Ovary (tissue), 10 donors: ENCODE measurements at places on chromosomes 5 and 9.

- DNase-seq = no peak
Observed at GRCh38 chr9:83999141-83999918, 18.7 kb downstream of the RMI1 start.

DNA sequence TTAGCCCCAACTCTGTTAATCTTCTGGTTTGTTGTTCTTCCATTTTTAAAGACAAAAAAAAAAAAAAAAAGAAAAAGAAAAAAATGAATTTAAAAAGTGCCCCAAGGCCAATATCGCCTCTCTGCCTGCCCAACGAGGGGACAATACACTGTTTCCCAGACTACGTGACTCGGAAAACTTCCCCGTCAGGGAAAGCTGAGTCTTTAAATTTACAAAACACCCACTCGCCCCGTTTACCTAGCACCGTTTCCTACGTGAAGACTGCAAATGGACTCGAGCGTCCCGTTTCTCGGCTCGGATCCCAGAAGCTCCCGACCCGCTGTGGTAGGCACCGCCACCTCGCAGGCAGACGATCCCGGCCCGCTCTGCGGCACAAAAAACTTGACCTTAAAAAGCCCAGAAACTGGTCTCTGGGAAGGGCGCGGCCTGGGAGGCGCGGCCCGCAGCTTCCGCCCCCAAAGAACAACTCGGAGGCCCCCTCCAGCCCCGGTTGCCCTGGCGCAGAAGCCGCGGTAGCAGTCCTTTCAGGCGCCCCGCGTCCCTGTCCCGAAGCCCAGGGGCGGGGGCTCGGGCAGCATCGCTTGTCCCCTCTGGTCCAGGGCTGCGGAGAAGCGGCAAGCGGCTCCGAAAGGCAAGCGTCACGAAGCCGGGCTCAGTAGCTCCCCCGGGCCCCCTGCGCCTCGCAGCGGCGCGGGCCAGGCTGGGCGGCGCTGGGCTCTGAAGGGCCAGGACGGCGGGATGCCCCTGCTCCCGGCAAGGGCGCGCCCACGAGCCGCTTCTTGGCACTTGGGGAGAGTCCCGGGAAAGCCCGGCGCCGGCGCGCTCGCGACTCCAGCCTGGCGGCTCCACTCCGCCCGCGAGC is at the start of gene GCNT4:
Gene GCNT4 (minus strand): TSS at position 367 of the 862 bp plus-strand sequence. CDS start 22,521 bp downstream, outside the sequence.
- peak; percentile 53 for DNase-seq

DNA sequence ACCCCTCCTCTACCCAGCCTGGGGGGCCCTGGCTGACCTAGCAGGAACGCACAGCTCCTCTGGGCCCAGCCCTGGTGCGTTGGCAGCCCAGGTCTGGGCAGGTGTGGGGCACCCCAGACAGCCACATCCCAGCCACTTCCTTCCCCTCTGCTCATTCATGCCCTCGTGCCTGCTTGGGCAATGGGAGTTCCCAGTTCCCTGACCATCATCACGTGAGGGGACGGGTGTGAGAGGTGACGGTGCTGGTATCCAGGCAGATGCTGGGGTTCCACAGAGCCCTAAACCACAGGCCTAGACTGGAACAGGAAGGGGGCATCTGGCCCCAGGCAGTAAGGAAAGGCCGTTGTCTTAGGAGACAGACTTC is 8.4 kb downstream of the RALGDS start:
- DNase-seq = no peak

GRCh38 chr9:36074055-36074454 is 37.3 kb downstream of the RECK start:
- no peak for DNase-seq

GRCh38 chr9:116987721-116988485 is 300.8 kb downstream of the TRIM32 start:
- no peak for DNase-seq

DNA sequence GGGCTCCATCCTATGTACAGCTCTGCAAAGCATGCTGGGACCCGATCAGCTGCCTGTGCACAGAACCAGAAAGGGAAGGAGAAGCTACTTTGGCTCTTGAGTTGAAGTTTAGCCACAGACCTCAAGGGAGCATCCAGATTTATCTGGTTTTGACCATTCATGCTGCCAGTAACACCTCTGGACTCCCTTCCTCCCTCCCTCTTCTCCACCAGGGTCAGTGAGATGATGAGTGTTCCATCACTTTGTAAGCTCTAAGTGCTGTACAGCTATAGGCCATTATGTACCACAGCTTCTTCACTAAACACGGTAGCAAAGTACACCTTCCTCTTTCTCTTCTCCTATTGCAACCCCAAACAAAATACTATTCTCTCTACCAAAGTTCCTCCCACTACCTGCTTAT is 77.9 kb downstream of the GLIS3 start:
- DNase-seq = no peak

GRCh38 chr9:30235068-30235467 is 2149.4 kb upstream of the ACO1 start:
- DNase-seq = no peak

- DNase-seq = no peak
Observed at GRCh38 chr5:76527685-76528161, 95.5 kb downstream of the F2RL2 start.

- DNase-seq = no peak
Observed at GRCh38 chr5:124878583-124879342, 132.3 kb upstream of the ZNF608 start.

GRCh38 chr5:131299465-131299864 is 35.6 kb downstream of the CDC42SE2 start:
- DNase-seq = no peak

DNA sequence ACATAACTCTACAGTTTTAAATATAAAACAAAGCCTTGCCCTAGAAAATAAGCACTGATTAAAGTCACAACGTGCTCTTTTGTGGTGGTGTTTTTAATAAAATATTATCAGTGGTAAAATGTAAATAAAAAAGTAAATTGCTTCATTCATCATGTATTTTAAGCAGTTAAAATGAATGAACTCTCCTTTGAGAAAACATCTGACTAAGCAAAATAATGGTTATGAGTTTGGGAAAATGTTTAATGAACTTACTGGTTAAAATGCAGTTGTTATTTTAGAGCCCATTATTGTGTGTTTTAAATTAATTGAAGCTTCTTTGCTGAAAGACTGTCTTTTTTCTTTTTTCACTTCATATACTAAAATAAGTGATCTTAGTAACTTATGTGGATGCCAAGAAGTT is 1007.5 kb upstream of the ARRDC3 start:
- no peak for DNase-seq

- DNase-seq = peak; percentile 80
Observed at GRCh38 chr5:150412319-150413175, at the start of gene CD74. Gene CD74, minus strand, starts transcription at chr5:150412910. Its CDS starts 161 bp downstream, at chr5:150412749.

- no peak for DNase-seq
Observed at GRCh38 chr5:168608386-168608785, 29.2 kb upstream of the PANK3 start.

DNA sequence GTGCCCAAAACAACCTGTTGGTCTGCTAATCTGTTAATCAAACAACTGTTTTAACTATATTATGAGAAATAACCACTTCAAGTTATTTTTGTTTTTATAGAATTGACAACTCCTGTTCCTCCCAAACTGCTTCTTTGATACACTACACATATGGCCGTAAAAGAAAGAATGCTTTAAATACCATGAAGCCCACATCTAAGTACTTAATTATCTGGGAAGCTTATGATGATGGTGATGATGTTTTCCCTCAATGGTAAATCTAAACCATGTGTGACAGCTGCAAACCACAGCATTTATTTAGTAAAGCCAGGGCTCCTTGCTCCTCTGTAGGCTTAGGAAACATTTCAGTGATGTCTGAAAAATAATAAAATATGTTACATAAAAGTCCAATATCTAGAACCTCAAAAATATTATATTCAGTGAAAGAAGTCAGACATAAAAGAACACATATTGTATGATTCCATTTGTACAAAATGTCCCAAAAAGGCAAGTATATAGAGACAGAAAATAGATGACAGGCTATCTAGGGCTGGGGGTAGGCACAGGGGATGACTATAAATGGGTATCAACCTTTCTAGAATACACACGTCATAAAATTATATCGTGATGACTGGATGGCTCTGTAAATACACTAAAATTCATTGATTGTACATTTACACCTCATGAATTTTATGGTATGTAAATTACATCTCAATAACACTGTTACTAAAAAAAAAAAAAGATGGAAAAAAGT is 154.1 kb downstream of the EFNA5 start:
- no peak for DNase-seq

DNA sequence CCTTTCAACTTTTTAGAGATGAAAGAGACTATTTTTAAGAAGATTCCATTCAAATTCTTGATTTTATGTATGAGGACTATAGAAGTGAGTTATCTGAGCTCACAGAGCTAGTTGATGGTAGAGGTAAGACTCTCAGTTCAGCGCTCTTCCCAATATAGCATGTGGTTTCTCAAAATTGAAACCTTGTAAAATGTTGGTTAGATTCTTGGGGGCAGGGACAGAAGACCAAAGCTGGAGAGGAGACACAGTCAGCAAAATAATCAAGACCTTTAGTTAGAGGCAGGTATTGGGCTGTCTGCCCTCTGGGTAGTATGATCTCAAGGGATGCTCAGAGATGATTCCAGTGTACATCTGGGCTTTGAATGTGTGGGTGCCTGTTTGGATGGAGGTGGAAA is 246.4 kb downstream of the SH3GL2 start:
- DNase-seq = no peak

- no peak for DNase-seq
Observed at GRCh38 chr9:113585085-113585442, 121.5 kb downstream of the RGS3 start.

GRCh38 chr5:35083150-35083549 is 35.4 kb upstream of the AGXT2 start:
- DNase-seq = no peak

- no peak for DNase-seq
Observed at GRCh38 chr5:2562036-2562435, 189.4 kb downstream of the IRX2 start.

DNA sequence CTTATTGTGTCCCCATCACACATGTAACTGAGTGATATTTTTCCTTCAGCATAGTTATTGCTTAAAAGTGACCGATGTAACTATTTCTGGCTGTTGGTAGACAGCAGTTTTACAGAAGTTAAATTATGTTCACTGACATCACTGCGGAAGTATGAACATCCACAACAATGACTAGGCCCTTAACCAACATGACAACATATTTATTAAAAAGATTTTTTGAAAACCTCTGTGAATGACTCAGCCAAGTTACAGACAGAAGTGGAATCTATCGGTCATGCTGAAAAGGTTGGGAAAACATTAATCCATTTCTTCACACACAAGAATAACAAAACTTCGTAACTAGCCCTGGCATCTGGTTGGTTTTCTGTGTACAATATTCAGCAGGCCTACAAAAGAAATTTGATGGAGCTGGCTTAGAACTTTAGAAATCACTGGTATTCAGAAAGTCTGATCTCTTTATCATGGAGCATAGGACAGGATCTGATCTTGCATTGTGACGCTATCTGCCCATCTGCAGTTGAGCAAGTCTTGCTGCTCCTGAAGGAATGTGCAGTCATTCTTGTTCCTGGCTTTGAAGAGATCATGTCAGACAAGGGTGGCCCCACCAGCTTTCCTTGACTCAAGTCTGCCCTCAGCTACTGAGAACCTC is 6.5 kb downstream of the GLIS3 start:
- no peak for DNase-seq

GRCh38 chr9:37650873-37651768 is at the start of gene FRMPD1:
Gene FRMPD1, plus strand, starts transcription at chr9:37650954. Its CDS starts 41,688 bp downstream, at chr9:37692642.
- DNase-seq = peak; percentile 26

- DNase-seq = no peak
Observed at GRCh38 chr5:43034591-43034968, 5.5 kb downstream of the ANXA2R start.

DNA sequence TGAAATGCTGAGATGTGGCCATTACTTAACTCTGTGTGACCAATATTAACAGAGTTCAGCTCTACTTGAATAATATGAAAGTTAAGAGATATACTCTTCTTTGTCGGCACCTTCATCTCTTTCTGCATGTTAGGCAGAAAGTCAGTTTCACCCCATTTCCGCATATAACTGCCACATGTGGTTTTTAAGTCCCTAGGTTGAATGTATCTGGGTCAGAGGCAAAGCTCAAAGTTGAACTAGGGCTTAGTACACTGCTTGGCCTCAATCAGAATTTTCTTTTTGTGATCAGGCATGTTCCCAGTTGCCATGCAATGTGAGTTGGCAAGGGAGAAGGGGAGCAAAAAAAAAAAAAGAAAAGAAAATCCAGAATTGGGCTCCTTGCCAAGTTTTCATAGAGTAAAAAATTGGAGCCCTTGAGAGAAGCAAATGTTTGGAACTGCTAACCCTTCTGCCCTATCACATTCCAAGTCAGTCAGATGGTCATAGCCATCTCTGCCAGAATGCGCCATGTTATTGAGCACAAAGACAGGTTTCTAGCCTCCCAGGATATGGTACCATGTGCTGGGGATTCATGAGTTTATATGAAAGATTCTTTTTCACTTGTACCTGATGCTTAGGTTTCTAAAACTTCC is 251.2 kb upstream of the RORB start:
- no peak for DNase-seq

DNA sequence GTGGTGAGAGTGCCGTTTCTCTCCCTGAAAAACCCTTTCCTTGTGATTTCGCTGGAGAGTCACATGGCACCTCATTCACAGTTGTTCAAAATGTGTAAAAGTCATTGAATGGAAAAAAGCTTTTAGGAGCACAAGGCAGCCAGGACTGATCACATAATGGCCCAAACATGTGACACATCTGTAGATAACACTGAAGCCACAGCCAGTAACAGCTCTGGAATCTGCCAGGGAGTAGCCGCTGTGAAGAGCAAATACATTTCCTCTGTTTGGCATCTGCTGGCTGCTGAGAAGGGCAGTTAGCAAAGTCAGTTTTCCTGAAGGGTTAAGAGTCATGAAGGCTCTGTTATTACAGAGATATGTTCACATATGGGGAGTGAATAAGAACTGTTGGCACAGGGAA is 271.8 kb downstream of the NNT start:
- DNase-seq = no peak

DNA sequence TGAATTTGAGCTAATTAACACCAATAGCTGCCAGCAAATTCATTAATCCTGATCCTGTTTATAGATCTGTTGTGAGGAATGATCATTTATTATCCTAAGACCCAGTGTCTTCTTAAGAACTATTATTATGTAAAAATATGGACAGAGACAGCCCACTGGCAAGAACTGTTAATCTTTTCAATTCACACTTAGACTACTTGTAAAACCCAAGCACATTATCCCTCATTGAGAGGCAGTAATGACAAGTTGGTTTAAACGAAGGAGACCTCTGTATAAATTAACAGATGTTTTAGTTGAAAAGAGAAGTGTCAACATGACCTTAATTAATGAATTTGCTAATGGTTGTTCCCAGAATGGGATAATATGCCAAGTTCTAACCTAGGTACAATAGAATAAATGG is 270.3 kb upstream of the IZUMO3 start:
- no peak for DNase-seq

DNA sequence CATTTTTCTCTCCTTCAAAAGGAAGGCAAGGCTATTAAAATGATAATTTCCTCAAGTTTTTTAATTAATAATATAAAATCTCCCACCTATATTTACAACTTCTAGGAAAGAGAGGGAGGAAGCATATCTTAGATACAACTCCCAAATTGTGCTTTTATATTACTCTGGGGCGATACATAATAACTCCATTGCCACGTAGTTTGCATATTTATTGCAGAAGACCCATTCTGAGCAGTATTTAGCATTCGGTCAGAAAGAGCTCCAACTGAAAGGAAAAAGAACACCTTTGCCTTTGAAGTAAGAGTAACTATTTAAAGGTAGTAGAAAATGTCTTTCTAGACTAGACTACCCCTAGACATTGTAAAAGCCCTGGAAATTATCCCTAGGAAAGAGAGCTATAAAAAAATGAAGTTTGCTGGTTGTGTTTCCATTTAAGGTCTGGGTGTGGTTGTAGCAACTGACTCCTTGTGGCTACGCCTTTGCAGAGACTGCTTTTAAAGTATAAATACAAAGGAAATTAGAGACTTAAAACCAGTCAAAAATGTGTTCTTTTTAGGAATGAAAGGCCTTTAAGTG is 566.1 kb downstream of the ZNF608 start:
- no peak for DNase-seq
